Type B pancreatic cell (in vitro differentiated cells): ENCODE measurements at places on chromosomes 16 and 17. TPM values are rescaled to one million over a fixed set of nuclear protein-coding genes. Genes with fewer than 3 reads are reported as not detected.

The SLFN12 gene
- total RNA-seq: 5.2 and 6.6 TPM in 2 replicates

The MSRB1 gene
- 34.8 and 37.7 TPM in 2 replicates for total RNA-seq

The SLC5A11 gene
- 0.45 and 0.63 TPM in 2 replicates for total RNA-seq

The SOX15 gene
- total RNA-seq: 0.77 and 4.0 TPM in 2 replicates

The ACSM5 gene
- total RNA-seq: not detected in 2 replicates

The FOXJ1 gene
- total RNA-seq: 5.3 and 18.2 TPM in 2 replicates

The OR3A3 gene
- total RNA-seq: not detected in 2 replicates

The SOST gene
- total RNA-seq: 2.0 TPM in 1 of 2 replicates, not detected in the other

The CA10 gene
- 0.90 and 2.2 TPM in 2 replicates for total RNA-seq

The TPSG1 gene
- total RNA-seq: 0.43 TPM in 1 of 2 replicates, not detected in the other

The E4F1 gene
- total RNA-seq: 24.9 and 30.4 TPM in 2 replicates

The TEX14 gene
- 0.17 and 0.34 TPM in 2 replicates for total RNA-seq

DNA sequence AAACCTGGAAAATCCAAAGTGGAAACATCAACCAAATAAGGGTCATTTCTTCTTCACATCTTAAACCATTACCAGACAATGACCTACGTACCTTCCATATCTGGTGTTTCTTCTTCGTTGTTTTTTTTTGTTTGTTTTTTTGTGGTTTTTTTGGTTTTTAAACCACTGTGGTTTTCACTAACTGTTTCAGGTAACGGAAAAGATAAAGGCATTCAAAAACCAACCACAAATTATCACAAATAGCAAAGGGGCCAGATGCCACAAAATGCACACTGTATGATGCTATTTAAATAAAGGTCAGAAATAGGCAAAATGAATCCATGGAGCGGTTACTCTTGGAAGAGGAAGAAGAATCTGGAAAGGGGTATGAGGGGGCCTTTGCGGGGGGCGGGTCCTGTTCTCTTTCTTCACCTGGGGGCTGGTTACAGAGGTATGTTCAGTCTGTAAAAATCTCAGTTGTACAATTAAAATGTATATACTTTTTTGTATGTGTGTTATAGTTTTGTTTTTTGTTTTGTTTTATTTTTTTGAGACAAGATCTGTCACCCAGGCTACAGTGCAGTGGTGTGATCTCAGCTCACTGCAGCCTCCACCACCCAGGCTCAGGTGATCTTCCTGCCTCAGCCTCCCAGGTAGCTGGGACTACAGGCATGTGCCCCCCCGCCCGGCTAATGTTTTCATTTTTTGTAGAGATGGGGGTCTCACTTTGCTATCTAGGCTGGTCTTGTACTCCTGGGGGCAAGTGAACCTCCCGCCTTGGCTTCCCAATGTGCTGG lies 29.6 kb downstream of the LITAF start:
- H3K36me3 ChIP-seq: peaks cover 24% of the 10 kb centered on the region
- peaks cover 23% of the 10 kb centered on the region for H3K4me1 ChIP-seq
- DNase-seq: no peak
- H3K27me3 ChIP-seq: no peaks in the 10 kb centered on the region
- no peak overlapping the region for H3K4me3 ChIP-seq

GRCh38 chr16:66534376-66534799 lies 15.5 kb downstream of the TK2 start:
- no peak overlapping the region for H3K27ac ChIP-seq
- peaks cover 26% of the 10 kb centered on the region for H3K36me3 ChIP-seq
- no peak for DNase-seq

DNA sequence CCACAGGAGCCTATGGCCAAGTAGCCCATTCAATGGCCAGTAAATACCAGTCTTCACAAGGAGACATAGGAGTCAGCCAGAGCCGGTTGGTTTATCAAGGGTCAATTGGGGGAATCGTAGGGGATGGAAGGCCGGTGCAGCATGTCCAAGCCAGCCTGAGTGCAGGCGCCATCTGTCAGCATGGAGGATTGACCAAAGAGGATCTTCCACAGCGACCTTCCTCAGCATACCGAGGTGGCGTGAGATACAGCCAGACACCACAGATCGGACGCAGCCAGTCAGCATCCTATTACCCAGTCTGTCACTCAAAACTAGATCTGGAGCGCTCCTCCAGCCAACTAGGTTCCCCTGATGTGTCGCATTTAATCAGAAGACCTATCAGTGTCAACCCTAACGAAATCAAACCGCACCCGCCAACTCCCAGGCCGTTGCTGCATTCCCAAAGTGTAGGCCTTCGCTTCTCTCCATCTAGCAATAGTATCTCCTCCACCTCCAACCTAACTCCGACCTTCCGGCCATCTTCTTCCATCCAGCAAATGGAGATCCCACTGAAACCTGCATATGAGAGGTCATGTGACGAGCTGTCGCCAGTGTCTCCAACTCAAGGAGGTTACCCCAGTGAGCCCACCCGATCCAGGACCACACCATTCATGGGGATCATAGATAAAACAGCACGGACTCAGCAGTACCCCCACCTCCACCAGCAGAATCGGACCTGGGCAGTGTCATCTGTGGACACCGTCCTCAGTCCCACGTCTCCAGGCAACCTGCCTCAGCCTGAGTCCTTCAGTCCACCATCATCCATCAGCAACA lies 25.0 kb downstream of the CYB561 start:
- no peak for DNase-seq
- H3K4me1 ChIP-seq: peaks cover 4% of the 10 kb centered on the region
- no peak overlapping the region for H3K27ac ChIP-seq
- no peaks in the 10 kb centered on the region for H3K27me3 ChIP-seq
- no peak overlapping the region for H3K4me3 ChIP-seq

DNA sequence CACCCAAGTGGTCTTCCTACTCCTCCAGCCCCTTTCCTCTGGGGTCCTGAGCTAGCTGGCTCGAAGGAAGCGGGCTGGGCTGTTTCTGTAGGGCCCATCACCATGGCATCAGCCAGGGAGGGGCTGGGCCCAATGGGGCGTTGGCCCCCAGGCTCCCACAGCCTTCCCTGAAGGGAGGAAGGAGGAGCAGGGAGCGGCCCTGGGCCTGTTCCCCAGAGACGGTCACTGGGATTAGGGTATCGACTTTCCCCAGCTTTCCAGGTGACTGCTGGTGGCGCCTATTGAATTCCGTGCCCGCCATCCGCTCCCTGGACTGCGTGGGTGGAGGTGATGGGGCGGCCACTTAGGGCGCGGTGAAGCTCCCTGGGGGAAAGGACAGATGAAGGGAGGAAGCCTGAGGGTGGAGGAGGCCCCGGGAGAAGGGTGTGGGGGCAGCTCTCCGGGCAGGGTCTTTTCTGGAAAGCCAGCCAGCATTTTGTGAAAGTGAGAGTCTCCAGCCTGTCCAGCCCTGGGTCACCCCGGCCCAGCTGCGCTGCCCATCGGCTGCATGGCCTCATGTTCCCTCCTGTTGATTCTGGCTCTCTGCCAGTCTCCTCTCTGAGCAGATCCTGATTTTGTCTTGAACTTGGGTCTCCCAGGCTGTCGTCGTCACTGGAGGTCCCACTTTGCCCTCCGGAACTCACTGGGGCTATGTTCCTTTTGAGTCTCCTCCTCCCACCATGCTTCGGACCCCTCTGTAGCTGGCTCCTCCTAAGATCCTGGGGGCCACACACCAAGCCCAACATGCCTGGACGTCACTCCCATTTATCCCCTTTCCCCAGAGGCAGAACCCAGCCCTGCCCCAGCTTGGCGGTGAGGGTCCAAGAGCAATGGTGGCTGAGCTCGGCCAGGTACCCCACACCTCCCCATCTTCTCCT lies 9.8 kb downstream of the NHERF1 start:
- no peaks in the 10 kb centered on the region for H3K36me3 ChIP-seq
- peaks cover 24% of the 10 kb centered on the region for H3K4me1 ChIP-seq
- peak overlapping the region; percentile 47 for H3K4me3 ChIP-seq

GRCh38 chr16:87661561-87661960 lies 59.3 kb downstream of the JPH3 start:
- no peak for DNase-seq
- no peaks in the 10 kb centered on the region for H3K27me3 ChIP-seq
- no peak overlapping the region for H3K4me3 ChIP-seq
- no peak overlapping the region for H3K27ac ChIP-seq
- no peaks in the 10 kb centered on the region for H3K36me3 ChIP-seq

- H3K4me3 ChIP-seq: no peak overlapping the region
- no peaks in the 10 kb centered on the region for H3K36me3 ChIP-seq
- peaks cover under 1% of the 10 kb centered on the region for H3K4me1 ChIP-seq
- peaks cover 71% of the 10 kb centered on the region for H3K27me3 ChIP-seq
- no peak overlapping the region for H3K27ac ChIP-seq
Measured at GRCh38 chr16:25699069-25699468, 7.3 kb downstream of the HS3ST4 start.

DNA sequence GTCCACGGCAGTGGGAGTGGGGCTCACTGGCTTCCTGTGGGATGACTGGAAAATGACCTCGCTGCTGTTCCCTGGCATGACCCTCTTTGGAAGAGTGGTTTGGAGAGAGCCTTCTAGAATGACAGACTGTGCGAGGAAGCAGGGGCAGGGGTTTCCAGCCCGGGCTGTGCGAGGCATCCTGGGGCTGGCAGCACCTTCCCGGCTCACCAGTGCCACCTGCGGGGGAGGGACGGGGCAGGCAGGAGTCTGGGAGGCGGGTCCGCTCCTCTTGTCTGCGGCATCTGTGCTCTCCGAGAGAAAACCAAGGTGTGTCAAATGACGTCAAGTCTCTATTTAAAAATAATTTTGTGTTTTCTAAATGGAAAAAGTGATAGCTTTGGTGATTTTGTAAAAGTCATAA lies 7.8 kb upstream of the RNF213 start:
- no peak overlapping the region for H3K4me3 ChIP-seq
- no peaks in the 10 kb centered on the region for H3K27me3 ChIP-seq
- no peak overlapping the region for H3K27ac ChIP-seq
- no peaks in the 10 kb centered on the region for H3K4me1 ChIP-seq
- no peak for DNase-seq

- no peak overlapping the region for H3K27ac ChIP-seq
- peaks cover 6% of the 10 kb centered on the region for H3K4me1 ChIP-seq
- DNase-seq: no peak
Measured at GRCh38 chr16:65000654-65001053, 121.2 kb downstream of the CDH11 start.

DNA sequence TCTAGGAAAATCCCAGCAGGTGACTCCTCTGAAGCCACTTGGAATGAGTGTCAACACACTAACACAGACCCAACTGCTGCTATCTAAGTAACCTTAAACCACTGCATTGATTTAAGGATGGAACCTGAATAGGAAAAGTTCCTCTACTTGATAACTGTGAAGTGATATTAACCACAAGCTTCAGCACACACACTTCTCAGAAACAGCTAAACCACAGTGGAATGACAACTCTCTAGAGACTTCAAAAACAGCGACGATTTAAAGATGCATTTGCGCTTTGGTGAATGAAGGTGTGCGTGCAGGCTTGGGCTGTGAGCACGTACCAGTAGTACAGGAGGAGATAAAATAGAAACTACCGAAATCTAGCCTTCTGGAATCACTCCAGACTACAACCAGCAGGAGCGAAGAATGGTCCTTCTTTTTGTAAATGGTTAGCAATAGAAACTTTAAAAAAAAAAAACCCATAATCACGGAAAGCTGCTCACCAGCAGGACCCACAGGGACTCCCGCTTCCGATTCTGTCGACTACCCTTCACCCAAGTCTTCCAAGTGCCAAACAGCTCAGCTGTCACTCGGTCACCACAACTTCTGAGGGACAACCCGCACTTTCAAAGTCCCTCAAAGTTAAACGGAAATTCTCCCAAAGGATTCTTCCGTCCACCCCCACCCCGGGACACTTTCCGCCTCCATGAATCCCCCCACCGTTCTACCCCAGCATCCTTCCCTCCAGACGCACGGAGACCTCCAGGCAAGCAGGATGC lies 137.7 kb upstream of the CORO6 start:
- H3K27ac ChIP-seq: peak overlapping the region; percentile 65
- no peak for DNase-seq
- H3K36me3 ChIP-seq: no peaks in the 10 kb centered on the region
- peak overlapping the region; percentile 95 for H3K4me3 ChIP-seq
- H3K4me1 ChIP-seq: peaks cover 15% of the 10 kb centered on the region

GRCh38 chr16:75012380-75013081 lies 13.7 kb downstream of the ZNRF1 start:
- no peaks in the 10 kb centered on the region for H3K27me3 ChIP-seq
- H3K4me1 ChIP-seq: peaks cover 18% of the 10 kb centered on the region
- peaks cover under 1% of the 10 kb centered on the region for H3K36me3 ChIP-seq
- no peak overlapping the region for H3K4me3 ChIP-seq

- H3K27ac ChIP-seq: peak overlapping the region; percentile 97
- peaks cover 4% of the 10 kb centered on the region for H3K36me3 ChIP-seq
- H3K4me3 ChIP-seq: peak overlapping the region; percentile 57
- H3K4me1 ChIP-seq: peaks cover 18% of the 10 kb centered on the region
Measured at GRCh38 chr17:45170280-45170930, 8.7 kb downstream of the HEXIM2 start.
